Stimulated activated CD8-positive, alpha-beta memory T cell treated with anti-CD3 and anti-CD28 coated beads, Interleukin-4, amount 100 ng/mL, for 4 hours (primary cell): ENCODE measurements at places on chromosomes 5 and 9.

DNA sequence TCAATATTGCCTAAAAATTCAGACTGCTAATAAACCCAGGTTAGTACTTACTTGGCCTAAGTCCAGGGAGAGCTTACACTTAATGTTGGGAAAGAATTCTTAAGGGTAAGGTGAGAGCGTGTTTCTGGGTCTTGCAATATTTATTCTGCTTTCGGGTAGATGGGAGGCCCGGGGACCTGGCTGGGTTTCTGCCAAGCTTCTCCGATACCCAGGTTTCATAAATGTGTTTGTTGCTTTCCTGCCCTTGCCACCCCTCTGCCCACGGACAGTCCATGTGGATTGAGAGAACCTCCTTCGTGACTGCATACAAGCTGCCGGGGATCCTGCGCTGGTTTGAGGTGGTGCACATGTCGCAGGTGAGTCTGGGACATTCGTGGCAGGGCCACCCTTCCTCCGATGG, 48.4 kb upstream of the FOXI1 start:
- DNase-seq = no peak

DNA sequence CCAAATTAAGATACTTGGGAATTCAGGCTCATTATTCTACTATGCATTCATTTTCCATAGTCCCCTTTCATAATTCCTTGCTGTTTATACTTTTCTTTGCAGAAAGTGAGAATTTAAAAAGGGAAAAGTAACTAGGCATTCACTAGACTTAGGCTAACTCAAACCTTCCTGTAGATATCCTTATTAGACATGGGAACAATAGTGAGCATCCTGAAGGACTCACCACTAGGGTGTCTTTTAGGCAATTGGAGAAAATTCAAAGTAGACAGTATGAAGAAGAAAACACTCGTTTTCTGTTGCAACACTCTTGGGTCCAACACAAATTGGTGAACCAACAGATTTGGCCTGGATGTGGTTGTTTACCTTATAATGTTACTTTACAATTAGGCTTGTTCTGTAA, 213.2 kb upstream of the GRIN3A start:
- no peak for DNase-seq

DNA sequence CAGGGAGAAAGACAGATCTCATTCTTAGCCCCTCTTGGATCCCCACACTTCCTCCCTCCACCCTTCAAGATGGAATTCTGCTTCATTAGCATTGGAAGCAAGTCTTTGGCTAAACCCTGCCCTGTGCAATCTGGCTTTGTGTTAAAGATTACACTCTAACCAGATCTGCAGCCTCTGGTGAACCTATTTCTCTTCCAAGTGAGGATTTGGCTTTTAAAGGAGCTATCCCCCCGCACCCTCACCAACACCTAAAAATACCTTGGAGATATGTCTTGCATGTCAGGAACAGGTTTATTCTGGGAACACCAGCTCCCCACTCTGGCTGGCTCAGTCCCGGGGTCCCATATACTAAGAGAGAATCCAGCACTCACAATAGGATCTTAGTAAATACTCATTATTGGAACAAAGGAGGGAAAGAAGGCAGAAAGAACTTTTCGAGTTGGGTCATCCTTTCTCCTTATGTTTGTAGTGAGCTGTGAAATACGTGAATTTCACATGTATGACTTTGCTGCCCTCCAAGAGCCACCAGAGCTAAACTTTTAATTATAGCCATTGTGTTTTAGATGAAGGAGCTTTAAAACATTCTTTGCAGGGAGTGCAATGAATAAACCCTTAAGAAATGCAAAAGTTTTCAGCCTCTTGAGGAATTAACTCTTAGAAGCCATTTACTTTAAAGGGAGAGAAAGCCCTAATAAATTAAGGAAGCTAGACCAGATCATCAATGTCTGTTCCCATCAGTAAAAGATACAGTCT, 53.7 kb upstream of the HRH2 start:
- no peak for DNase-seq

DNA sequence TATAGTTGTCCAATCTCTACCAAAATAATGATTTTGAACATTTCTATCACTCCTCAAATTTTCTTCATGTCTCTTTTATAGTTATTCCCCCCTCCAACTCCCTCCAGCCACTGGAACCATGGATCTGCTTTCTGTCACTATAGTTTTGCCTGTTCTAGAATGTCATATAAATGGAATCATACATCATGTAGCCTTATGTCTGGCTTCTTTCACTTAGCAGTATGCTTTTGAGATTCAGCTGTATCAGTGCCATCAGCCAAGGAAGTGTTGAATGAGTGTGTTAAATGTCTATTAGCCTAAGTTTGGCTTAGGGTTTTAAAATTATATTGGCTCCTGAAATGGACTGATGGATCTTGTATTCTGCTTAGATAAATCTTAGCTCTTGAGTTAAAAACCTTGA, 36.0 kb downstream of the UBE2D2 start:
- no peak for DNase-seq

DNA sequence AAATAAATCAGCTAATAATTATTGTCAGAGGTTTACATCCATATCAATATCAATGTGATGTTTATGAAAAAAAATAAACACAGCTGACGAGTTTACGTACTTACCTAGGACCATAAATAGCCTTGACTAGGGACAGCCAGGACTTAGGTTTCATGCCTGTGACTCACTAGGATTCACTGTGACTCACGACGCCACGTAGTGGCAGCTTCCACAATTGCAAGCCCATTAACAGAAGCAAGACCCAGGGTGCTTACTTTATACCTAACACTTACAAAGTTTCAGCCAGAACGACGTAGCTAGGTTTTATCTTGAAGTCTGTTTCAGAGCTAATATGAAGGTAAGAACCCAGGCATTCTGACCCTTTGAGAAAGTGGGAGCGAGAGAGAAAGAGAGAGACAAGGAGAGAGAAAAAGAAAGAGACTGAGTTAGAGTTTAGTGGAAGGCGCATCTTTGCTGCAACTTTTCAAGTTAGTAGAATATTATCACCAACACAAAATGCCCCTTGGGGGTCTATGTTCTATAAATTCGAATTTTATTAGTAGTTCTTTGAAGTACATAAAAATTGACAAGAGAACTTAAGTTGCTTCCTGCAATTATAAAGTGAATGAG, 191.2 kb downstream of the GNA14 start:
- DNase-seq = peak; percentile 44

- no peak for DNase-seq
Measured at GRCh38 chr5:135150767-135151166, 116.7 kb upstream of the PITX1 start.

DNA sequence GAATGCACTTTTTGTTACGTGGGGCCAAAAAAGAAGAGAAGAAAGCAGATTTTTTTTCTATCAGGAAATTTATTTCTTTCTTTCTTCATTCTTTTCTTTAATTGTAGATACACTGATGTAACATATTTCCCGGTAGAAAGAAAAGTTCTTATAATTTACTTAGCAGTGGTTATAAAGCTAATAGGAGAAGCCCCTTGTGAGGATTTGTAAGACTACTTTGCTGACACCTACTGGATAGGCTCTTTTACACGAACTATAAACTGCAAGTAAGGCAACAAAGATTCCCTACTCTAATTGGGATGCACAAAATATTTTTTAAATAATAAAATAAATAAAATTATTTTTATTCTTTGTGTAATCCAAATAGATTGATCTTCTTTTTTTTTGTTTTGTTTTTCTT, 284.4 kb downstream of the DNAH5 start:
- no peak for DNase-seq

DNA sequence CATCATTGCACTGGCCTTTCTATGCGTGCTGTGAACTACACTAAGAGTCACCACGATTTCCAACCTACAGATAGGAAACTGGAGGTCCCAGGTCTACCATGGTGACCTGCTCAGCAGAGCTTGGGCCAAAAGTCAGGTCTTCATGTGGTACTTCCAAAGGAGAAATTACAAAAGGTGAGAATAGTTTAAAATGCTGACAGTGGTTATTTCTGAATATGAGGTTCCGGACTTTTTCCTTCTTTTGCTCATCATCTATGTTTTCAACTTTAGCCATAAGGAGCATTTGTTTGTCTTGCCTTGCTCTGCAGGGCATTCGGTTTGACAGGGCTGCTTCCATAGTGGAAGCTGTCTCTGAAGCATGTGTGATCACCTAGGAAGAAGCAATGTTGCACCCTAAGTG, 282.1 kb upstream of the IRX1 start:
- DNase-seq = no peak

DNA sequence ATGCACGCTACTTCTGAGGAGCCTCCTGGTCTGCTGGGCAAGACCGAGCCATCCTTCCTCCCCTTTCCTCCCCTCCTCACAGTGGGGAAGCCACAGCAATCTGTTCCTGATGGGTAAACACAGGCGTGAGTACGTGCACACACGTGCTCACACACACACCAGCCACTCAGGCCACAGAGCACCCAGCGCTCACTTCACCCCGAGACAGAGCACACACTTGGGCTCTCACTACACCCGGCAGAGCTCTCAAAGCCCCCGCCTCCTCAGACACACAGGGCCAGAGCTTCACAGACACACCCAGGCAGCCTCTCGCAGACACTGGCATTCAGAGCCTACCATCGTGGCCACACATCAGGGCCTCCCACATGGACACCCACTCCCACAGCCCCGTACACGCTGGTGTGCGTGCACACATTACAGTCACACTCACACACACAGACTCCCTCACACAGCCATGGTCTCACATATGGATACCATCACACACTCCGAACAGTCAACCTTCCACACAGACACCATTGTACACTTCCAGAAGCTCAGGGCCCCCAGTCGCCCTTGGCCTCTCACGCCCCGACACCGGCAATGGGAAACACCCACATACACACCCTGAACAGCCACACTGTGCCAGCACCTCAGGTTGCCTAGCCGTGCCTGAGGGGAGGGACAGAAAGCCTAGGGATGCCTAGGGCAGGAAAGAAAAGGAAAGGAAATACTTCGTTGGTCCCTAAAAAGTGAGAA, 13.5 kb downstream of the CNTFR start:
- DNase-seq = no peak

- no peak for DNase-seq
Measured at GRCh38 chr5:31767335-31768031, 128.6 kb downstream of the PDZD2 start.
